ENCODE measurements at places on chromosomes 7 and 10. TPM values are rescaled to one million over a fixed set of nuclear protein-coding genes. Genes with fewer than 3 reads are reported as not detected.

CFAP58 gene
- total RNA-seq = 3.4 TPM

MSMB gene
- total RNA-seq = not detected

DHTKD1 gene
- total RNA-seq = 26.4 TPM

SGMS1 gene
- 49.7 TPM for total RNA-seq

STRIP2 gene
- total RNA-seq = 2.4 TPM

WNT8B gene
- not detected for total RNA-seq

GIMAP8 gene
- total RNA-seq = 241 TPM

ANKRD26 gene
- total RNA-seq = 6.1 TPM

PNLIPRP1 gene
- total RNA-seq = not detected

ZPBP gene
- total RNA-seq = not detected

TACR2 gene
- total RNA-seq = 0.11 TPM

SPAG6 gene
- total RNA-seq = not detected

NUDCD3 gene
- total RNA-seq = 85.8 TPM

NPY4R2 gene
- not detected for total RNA-seq

NUTM2B gene
- 0.33 TPM for total RNA-seq

H2BK1 gene
- not detected for total RNA-seq

CFAP46 gene
- 0.54 TPM for total RNA-seq

NEUROG3 gene
- not detected for total RNA-seq

VIPR2 gene
- total RNA-seq = not detected

CYP3A7 gene
- not detected for total RNA-seq

GPR85 gene
- total RNA-seq = 0.11 TPM

FKBP6 gene
- total RNA-seq = not detected

NKX1-2 gene
- total RNA-seq = not detected

DNAJC30 gene
- 2.4 TPM for total RNA-seq

UNCX gene
- not detected for total RNA-seq

ATOH7 gene
- not detected for total RNA-seq

GNG11 gene
- 576 TPM for total RNA-seq

VPS37D gene
- 3.5 TPM for total RNA-seq

POLR1F gene
- 19.6 TPM for total RNA-seq

SEPTIN7 gene
- total RNA-seq = 140 TPM

C10orf95 gene
- not detected for total RNA-seq

SMARCD3 gene
- 2.1 TPM for total RNA-seq

FFAR4 gene
- not detected for total RNA-seq

MRPS17 gene
- 19.2 TPM for total RNA-seq

AGR3 gene
- not detected for total RNA-seq

LLCFC1 gene
- not detected for total RNA-seq

LRIT1 gene
- not detected for total RNA-seq

ARHGAP21 gene
- total RNA-seq = 126 TPM

RPA3 gene
- total RNA-seq = 12.0 TPM

CH25H gene
- 3.8 TPM for total RNA-seq

PLCE1 gene
- total RNA-seq = 1.6 TPM

PPP1R17 gene
- total RNA-seq = not detected

SUN3 gene
- total RNA-seq = not detected

GSTO2 gene
- 1.0 TPM for total RNA-seq

ANKRD61 gene
- total RNA-seq = under 0.01 TPM

ZP3 gene
- total RNA-seq = 2.8 TPM

PDE6C gene
- total RNA-seq = not detected

ABCB4 gene
- not detected for total RNA-seq

C1GALT1 gene
- total RNA-seq = 12.7 TPM

DGKI gene
- 2.5 TPM for total RNA-seq

SBDS gene
- total RNA-seq = 99.3 TPM

BLNK gene
- not detected for total RNA-seq
